ENCODE measurements at places on chromosomes 4 and X.
A peak's percentile ranks its signal among the peaks of the same experiment; 100 is the strongest.

DNA sequence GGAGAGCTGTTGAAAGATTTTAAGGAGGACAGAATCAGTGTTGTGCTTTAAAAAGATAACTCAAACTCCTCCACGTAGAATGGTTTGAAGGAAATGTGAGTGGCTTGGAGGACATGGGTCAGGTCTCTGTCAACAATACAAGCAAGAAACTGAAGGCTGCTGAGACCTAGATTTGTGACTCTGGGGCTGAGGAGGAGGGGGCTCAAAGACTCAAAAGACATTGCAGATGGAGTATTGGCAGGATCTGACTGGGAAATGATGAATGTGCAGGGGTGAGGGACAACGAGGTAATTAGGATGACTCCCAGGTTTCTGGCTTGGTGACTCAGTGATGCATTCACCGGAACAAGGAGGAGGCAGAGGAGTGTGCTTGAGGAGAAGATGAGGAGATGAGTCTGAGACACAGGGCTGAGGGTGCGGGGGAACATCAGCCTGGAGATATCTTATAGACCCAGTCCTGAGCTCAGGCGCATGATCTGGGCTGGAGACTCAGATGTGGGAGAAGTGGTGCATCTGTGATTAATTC, 3.3 kb upstream of the RPS4X start:
- no peak for DNase-seq

DNA sequence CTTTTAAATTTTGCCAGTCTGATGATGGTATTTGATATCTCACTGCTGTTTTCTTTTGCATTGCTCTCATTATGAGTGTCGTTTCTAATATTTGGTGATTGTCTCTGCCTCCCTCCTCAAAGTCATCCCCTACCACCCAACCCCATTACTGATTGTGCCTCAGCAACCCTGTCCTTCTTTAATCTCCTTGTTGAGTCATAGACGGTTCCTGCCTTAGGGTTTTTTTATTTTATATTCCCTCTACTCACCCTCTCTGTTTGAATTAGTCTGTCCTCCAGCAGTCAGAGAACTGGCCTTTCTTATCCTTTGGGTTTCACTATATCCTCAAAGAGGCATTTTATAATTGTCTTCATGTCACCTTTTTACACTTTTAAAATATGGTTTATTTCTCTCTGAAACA, 409.3 kb upstream of the CPEB2 start:
- no peak for DNase-seq

DNA sequence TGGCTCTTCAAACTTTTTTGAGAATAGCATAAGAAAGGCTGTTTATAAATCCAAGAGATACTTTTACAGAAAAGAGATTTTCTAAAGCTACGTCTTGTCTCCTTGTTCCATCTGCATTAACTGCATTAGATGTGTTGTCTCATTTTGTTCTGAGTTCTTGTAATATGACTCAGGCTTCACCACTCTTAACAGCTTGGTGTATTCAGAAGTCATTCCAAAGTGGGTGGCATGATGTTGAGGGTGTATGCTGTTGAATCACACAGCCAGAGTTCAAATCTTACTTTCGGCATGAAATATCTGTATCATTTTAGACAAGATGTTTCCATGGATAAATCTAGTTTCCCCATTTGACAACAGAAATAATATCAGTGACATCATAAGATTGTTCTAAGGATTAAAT, 30.1 kb downstream of the SYTL5 start:
- DNase-seq = no peak

- DNase-seq = no peak
Measured at GRCh38 chr4:8642651-8643321, 50.2 kb downstream of the CPZ start.

- DNase-seq = no peak
Measured at GRCh38 chr4:151674804-151675391, 85.9 kb downstream of the GATB start.

DNA sequence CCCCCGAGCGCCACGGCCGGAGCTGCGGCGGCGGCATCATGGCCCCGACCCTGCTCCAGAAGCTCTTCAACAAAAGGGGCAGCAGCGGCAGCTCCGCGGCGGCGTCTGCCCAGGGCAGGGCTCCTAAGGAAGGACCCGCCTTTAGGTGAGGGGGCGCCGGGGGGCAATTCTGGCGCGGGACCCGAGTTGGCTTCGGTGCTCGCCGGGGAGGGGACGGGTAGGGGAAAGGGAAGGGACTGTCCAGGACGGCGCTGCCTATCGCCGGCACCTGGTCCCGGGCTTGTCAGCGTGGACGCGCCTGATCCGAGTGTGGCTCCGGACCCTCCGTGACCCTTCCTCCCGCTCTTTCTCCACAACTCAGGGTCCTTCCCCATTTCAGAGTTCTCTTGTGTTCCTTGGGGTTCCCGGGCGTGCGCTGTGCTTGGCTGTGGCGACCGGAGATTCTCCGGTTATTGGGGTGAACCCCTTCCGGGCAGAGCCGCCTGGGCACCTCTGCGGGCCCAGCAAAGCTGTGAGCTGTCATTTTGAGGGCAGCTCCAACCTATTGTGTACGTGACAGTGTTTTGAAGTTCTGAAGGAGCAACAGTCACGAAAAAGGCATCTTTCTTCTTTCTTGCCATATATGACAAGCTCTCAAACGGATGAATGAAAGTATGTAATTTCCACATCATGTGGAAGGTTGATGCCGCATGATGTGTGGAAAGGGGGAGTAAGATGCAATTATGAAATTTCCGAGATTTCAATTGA, 522 bp downstream of the FNIP2 start:
- DNase-seq = no peak

DNA sequence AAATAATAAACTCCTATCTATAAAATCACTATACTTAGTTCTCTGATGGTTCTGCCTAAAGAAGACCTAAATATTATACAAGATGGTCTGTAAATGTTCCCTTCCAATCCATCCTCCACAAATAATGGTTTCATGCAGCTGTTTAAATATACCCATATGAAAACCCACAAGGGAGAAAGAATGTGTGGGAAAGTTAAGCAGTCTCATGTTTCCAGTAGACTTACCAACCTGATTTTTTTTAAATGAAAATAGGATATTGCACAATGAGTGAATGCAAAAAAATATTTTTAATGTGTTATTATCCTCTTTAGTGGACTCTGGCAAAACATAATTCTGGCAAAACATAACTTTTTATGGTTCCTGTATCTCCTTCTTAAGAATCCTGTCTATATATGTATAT, 23.3 kb downstream of the CAMK2D start:
- no peak for DNase-seq

DNA sequence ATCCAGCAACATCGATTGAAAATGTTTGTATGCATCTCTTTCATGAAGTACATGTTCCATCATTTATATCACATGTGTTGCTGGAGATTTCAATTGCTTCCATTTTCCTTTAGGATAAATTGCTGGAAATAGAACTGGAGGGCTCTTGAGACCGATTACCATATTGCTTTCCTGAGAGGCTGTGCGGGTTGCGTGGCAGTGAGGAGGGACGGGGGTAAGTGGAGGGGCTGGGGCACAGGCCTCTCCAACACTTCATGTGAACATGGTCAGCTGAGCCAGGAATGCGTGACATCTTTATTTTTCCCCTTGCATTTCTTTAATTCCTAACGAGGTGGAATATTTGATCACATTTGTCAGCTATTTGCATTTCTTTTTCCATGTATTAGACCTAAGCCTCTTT, 144.6 kb downstream of the TBL1X start:
- DNase-seq = no peak

DNA sequence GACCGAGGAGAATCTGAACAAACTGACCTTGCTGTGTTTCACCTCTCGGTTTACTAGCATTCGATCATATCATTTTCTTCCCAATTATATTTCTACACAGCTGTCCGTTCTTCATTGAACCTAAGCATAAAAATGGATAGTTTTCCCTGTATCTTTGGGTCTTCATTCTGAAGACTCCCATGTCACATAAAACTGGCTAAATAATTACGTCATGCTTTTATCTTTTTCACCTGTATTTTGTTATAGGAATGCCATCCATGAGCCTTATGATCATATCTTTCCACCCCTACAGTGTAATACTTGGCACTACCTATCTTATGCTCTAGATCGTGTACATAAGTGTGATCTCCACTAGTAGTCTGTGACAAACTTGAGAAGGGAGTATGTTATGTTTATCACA, 456.1 kb downstream of the FGF13 start:
- no peak for DNase-seq

- no peak for DNase-seq
Measured at GRCh38 chr4:123102897-123103471, 180.6 kb upstream of the NUDT6 start.

GRCh38 chrX:110588164-110588563, 207.5 kb downstream of the CHRDL1 start:
- DNase-seq = no peak

DNA sequence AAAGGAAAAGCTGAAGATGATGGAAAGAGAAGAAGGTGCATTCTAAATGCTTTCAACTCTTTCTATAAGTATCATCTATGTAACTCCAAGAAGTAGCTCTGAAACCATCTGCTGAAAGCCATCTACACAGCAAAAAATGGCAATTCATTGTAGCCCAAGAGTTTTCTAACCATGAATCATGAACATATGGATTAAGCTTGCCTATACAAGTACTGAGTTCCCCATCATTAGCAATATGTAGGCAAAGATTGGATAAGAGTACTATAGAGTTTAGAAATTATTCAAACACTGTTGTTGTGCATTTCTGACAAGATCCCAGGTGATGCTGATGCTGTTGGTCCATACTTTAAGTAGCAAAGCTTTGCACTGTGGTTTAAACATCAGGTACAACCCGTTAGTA, 11.2 kb downstream of the DAPP1 start:
- DNase-seq = no peak

GRCh38 chr4:166816890-166817289, 417.4 kb downstream of the SPOCK3 start:
- peak; percentile 38 for DNase-seq

All from NCI-H2081 treated with DMSO at 0.1 percent for 48 hours (cell line).